ENCODE measurements at places on chromosomes 5 and 9.

- no peak for DNase-seq
Measured at GRCh38 chr9:92151691-92152393, 36.6 kb upstream of the SPTLC1 start.

- no peak for DNase-seq
Measured at GRCh38 chr9:120911295-120911837, 15.2 kb downstream of the TRAF1 start.

GRCh38 chr5:122319897-122320296 is 7.9 kb downstream of the SNCAIP start:
- no peak for DNase-seq

- no peak for DNase-seq
Measured at GRCh38 chr5:175107865-175108264, 336.1 kb downstream of the DRD1 start.
